ENCODE measurements at places on chromosomes 2 and 18. TPM values are rescaled to one million over a fixed set of nuclear protein-coding genes. Genes with fewer than 3 reads are reported as not detected.

- DNase-seq = no peak
These were observed 46.6 kb downstream of the BCL2L11 start for GRCh38 chr2:111167076-111167862.

GRCh38 chr2:189258616-189259365 lies 79.2 kb upstream of the COL5A2 start:
- DNase-seq = peak; percentile 88

DNA sequence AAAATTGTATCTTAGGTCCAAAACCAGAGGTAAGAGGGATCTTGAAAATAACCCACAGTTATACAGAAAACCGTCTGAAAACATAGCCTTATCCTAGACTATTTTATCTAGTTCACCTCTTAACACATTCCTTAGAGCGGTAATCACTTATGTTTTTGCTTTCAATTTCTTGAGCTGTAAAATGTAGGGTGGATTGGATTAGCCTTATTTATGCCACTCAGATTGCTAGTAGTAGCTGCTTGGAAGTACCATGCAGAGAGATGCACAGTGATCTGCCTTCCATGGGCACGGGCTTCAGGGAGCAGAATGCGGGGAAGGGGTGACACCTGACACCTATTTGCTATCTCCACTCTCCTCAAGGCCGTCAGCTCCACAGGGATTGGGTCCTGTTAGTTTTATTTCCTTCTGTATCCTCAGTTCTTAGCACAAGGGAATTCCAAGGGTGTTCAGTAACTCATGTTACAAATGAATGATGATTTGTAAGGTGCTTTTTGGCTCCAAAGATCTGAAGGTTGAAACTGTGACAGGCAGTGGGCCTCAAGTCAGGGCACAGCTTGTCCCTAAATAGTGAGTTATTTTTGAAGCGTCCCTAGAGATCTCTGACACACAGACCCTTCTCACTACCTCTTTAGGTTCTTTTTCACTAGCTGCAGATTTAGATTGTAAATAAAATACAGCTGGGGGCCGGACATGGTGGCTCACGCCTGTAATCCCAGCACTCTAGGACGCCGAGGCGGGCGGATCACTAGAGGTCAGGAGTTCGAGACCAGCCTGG lies 64.0 kb upstream of the PMAIP1 start:
- DNase-seq = no peak

- no peak for DNase-seq
These were observed 27.1 kb upstream of the RPRD1A start for GRCh38 chr18:36094431-36094830.

DNA sequence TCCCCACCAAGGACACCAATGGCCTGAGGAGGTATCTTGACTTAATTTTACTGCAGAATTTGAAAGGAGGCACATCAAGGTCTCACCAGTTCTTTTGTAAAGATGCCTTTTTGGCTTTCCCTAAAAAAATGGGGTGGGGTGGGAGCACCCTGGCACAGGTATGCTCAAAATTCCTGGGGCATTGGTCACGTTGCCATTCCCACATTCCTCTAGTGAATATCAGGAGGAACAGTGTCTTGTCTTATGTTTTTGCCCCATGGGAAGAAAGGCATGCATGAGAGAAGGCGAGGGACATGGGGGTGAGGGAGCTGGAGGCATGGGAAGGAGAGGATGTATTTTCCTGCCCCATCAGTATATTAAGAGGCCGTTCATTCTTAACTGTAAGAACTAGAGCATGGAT lies 275.3 kb downstream of the CMPK2 start:
- DNase-seq = no peak

- no peak for DNase-seq
These were observed 575 bp downstream of the TMEM150A start for GRCh38 chr2:85601771-85602475.

DNA sequence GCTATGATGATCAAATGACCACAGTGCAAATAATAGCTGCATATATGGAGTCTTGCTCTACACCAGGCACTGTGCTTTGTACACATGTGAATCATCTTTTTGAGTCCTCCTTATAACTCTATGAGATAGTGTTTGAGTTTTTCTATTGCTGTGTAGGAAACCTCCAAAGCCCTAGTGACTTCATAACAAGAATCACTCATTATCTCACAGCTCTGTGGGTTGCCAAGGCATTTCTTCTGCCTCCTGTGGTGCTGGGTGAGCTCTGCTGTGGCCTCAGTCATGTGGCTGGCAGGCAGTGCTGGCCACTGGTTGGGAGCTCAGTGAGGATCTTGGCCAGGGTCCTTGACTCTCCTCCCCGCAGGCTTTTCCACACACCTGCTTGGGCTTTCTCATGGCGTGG lies 153.4 kb downstream of the CAPN13 start:
- peak; percentile 30 for DNase-seq

GRCh38 chr18:78607784-78608183 lies 371.8 kb upstream of the SALL3 start:
- no peak for DNase-seq

The GKN1 gene
- total RNA-seq = 0.09 TPM

The HOXD8 gene
- total RNA-seq = 13.9 TPM

The RSAD2 gene
- 3.3 TPM for total RNA-seq

The CRYGC gene
- total RNA-seq = not detected

The CCDC141 gene
- total RNA-seq = 76.1 TPM

The ANKRD29 gene
- 4.0 TPM for total RNA-seq

The AMER3 gene
- total RNA-seq = 0.09 TPM
